ENCODE measurements at places on chromosomes 5 and 9.

- no peak for DNase-seq
These were observed 705 bp downstream of the SEPTIN8 start for GRCh38 chr5:132776131-132776937.

DNA sequence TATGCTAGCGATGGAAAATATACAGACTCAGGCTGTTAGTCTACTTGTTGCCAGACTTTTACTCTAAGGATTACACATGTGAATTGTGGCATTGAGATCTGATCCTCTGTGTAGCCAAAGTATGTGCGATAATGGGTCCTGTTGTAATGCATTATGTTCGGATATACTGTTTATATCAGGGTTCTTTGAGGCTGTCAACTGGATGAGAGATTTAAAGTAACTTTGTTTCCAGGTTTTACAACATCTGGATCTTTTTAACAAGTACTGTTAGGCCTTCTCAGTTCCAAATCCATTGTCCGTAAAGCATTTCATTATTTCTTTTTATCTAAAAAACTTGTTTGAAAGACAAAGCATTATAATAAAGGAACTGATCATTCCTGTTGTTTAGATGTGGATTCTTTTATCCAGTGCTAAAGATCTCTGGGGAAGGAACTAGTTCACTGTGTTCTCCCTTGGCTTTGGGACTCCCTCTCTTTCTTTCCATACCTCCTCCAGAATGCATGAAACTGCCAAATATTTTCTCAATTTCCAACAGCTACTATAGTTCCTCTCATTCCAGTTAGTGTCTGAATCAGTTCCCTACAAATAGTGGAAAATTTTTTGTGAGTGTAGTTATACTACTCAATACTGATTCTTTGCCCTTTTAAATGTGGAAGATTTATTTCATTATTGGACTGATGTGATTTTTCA is 68.8 kb downstream of the HACD4 start:
- no peak for DNase-seq

DNA sequence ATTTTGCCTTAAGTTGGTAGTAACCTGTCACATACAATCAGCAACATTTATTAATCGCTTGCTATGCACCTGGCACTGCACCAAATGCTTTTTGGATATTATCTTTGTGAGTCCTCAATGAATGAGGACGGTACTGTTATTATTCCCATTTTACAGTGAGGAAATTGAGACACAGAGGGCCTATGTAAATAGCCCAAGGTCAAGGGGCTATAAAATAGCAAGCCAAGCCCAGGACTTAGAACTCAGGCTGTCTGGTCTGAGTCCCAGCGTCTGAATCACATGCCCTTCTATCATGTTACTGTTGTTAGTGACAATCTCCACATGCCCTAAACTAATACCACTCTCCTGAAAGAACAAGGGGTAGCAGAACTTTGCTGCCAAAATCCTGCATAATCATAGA is 60.0 kb downstream of the ERAP1 start:
- DNase-seq = no peak

- DNase-seq = no peak
These were observed 88.6 kb downstream of the ANGPTL2 start for GRCh38 chr9:127033789-127034188.

GRCh38 chr9:97374811-97375210 is 37.1 kb upstream of the TDRD7 start:
- DNase-seq = no peak

- DNase-seq = no peak
These were observed 97.3 kb downstream of the PLPP1 start for GRCh38 chr5:55437452-55437851.
